Hindlimb muscle (tissue), 1 donor: ENCODE measurements at places on chromosomes 3 and 15. TPM values are rescaled to one million over a fixed set of nuclear protein-coding genes. Genes with fewer than 3 reads are reported as not detected.
A peak's percentile ranks its signal among the peaks of the same experiment; 100 is the strongest.

- DNase-seq, result no peak
Observed at GRCh38 chr3:141941093-141941492, 64.7 kb downstream of the ATP1B3 start.

GRCh38 chr3:178558637-178559036 is 22.4 kb downstream of the KCNMB2 start:
- DNase-seq, result no peak

DNA sequence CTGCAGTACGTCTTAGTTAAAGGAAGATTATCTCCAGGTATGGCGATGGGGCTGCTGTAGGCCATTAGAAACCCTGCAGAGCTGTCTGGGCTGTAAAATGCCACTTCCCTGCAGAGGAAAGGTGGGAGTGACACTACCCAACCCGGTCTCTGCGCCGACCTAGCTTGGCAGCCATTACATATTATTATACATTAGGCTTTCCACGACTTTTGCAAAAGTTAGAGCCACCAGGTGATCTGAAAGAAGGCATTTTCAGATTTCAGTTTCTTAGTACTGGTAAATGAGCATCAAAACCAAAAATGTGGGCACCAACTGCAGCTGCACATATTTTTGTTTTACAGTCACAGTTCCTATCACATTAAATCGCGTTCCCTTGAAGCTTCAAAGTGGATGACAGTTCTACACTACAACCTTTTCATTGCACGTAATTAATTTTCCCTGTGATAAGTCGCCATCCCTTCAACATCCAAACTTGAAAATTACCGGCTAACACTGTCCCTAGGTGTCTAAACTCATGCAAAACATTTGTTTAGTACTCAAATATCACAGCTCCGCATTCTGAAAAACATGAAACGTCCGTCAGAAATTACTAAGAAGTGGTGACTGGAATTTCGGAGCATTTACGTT is 81.4 kb upstream of the CHD2 start:
- no peak for DNase-seq

- no peak for DNase-seq
Observed at GRCh38 chr3:74711913-74712512, 97.6 kb upstream of the CNTN3 start.

GRCh38 chr15:28021281-28022039 is 77.7 kb downstream of the OCA2 start:
- DNase-seq, result no peak

- DNase-seq, result no peak
Observed at GRCh38 chr3:21779909-21780308, 28.9 kb upstream of the ZNF385D start.

GRCh38 chr3:59758672-59759071 is 708.8 kb upstream of the CFAP20DC start:
- no peak for DNase-seq

The NCK1 gene
- polyA plus RNA-seq, result 29.0 TPM

GRCh38 chr3:147619921-147620560 is 210.9 kb downstream of the ZIC1 start:
- no peak for DNase-seq

GRCh38 chr3:54731732-54732445 is 196.0 kb downstream of the LRTM1 start:
- no peak for DNase-seq

GRCh38 chr3:55412545-55412944 is 74.6 kb downstream of the WNT5A start:
- no peak for DNase-seq

The DIS3L gene
- 30.3 TPM for polyA plus RNA-seq

- DNase-seq, result no peak
Observed at GRCh38 chr3:5184499-5184898, 3.0 kb upstream of the EDEM1 start.

GRCh38 chr3:127455541-127456450 is 134.7 kb downstream of the TPRA1 start:
- peak; percentile 84 for DNase-seq

DNA sequence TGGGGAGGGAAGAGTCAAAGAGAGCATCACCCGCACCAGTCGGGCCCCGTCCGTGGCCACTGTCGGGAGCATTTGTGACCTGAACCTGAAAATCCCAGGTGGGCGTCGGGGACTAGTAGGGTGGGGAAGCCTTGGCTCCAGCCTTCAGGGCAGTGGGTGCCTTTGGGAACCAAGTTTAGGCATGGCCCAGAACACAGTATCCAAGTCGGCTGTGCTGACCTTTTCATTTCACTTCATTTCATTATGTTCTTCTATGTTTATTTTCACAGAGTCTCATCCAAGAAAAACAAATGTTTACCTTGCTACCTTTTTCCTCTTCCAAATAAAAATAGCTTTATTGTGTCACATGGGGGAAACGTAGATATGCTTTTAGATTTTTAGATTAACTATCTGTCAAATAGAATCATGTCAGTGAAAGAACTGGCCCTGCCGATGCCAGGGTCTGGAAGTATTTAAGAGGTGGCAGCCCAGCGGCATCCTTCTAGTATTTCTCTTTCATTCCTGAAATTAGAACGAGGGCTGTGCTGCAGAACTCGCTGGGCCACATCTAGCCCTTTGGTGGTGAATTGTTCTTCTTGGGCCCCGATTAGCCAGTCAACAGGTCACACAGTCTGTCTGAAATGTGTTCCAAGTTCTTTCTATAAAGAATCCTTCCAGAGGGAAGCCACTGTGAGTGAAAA is 60.5 kb downstream of the DNASE1L3 start:
- DNase-seq, result no peak

The LNP1 gene
- polyA plus RNA-seq, result 6.1 TPM

DNA sequence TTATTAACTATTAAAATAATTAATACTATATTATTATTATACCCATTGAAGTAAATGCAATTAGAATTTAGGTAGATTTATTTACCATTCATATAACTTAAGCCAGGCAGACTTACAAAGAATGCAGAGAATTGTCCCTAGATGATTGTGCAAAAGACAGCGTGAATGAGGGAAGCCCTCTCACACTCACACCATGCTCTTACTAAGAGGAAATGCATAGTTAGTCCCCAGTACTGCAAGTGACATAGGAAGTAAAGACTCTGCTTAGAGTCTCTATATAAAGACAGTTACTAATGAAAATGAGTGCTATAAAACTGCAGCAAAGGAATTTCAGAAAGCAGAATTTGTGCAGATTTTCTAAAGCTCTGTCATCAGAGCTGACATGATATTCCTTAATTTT is 270.4 kb downstream of the ZBBX start:
- no peak for DNase-seq

DNA sequence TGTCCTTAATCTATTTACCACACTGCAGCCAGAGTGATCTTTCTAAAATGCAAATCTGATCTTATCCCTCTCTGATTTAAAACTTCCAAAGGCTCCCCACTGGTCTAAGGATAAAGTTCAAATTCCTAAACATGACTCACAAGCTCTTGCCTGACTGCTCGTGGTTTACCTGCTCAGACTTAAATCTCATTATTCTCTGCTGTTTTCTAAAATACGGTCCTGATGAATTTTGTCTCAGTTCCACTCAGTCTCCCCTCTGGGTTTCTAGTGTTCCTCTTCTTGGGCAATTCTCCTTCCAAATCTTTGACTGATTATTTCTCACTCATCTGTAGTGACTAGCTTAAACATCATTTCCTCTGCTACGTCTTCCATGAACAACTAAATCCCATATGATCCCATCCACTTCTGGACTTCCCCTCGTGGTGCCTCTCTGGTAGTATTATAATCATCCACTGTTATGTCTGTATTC is 108.3 kb downstream of the P3H2 start:
- DNase-seq, result no peak

GRCh38 chr3:196506687-196507086 is 3.1 kb upstream of the RNF168 start:
- no peak for DNase-seq

GRCh38 chr3:159030886-159031679 is 229.2 kb downstream of the MFSD1 start:
- no peak for DNase-seq

GRCh38 chr15:71790081-71790480 is 20.3 kb upstream of the NR2E3 start:
- DNase-seq, result no peak

The DUOX1 gene
- 1.8 TPM for polyA plus RNA-seq

- peak; percentile 75 for DNase-seq
Observed at GRCh38 chr15:97903971-97904572, 56.4 kb upstream of the ARRDC4 start.

DNA sequence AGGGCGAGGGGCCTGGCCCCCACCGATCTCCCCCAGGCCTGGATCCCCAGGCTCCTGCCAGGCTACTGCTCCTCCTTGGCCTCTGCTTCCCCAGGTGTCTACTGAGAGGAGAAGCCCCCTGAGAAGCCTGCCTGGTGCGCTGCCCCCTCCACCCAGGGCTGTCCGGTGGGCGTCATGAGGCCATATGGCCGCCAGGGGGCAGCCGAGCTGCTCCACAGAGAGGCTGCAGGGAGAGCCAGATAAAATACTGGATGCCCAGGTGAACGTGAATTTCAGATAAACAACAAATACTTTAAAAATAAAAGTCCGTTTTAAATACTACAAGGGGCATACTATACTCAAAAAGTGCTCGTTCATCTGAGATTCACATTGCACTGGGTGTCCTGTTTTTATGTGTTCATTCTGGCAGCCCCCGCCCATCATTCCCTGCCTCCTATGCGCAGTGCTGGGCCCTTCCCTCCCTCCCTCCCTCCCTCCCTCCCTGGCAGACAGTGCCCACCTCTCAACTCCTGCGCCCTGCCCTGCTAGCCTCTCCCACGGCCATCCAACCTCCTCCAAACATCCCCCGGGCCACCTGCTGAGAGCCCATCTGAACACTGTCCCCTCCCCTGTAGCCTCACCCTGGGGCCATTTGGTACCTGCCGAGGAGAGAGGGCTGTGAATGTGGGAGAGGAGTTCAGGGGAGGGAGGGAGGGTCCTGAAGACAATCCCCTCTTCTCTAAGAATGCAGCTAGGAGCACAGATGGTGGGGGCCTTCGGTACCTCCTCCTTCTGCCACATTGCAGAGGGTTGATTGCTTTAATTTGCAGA is 29.6 kb downstream of the PSTPIP1 start:
- peak; percentile 66 for DNase-seq

The NKIRAS1 gene
- 14.7 TPM for polyA plus RNA-seq

The RGMA gene
- polyA plus RNA-seq, result 101 TPM

DNA sequence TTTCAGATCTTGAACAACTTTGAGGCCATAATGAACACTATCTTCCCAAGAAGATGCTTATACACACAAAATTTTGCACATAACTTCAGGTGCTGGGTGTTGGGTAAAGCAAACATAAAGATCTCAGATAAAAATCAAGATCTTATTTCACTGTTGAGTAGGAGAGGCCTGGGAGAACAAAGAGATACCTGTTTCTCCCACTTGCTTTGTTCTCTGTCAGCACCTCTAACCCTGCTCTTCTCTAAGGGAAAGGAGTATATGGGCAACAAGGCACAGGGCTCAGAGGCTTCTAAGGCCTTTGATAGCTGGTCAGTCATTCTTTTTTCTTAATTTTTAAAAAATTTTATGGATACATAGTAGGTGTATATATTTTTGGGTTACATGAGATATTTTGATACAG is 3.6 kb upstream of the GK5 start:
- no peak for DNase-seq

GRCh38 chr3:192490720-192491119 is 236.6 kb downstream of the FGF12 start:
- DNase-seq, result no peak

The CADM2 gene
- 5.8 TPM for polyA plus RNA-seq

DNA sequence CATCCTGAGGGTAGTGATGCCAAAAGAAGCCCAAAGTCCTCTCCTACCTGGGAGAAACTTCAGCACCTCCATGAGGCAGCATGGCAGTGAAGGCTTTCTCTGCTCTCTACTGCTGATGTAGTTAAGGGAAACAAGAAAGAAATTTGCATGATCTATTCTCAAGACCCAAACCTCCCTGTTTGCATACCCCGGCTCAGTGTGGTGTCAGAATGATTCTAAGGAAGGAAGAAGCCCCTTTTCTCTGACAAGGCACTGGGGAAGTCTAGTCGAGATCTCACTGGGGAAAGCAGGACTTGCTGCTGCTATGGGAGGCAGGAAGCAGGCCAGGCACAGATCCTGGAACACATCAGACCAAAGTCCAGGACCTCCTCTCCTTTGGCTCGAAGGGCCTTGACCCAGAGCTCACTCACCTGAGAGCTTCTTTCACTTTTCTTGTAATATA is 89.4 kb upstream of the ICE2 start:
- DNase-seq, result no peak
